8988T (cell line): ENCODE measurements at places on chromosomes 2 and 18.
A peak's percentile ranks its signal among the peaks of the same experiment; 100 is the strongest.

DNA sequence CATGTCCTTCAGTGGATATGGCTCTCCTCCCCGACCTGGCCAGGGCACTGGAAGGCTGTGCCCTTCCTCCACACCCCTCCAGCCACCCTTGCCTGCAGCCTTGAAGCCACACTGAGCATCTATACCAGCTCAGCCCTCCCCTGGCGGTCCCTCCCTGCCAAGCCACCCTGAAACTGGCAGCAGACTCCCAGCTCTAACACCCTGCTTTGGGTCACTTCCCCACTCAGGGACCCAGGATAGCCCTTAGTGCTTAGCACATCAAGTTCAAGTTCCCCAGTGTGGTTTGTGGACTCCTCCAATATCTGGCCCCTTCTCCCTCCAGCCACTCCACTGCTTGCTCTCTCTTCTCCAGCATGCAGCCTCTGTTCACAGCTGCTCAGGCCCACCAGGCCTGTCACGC, 89.4 kb downstream of the TNS1 start:
- no peak for DNase-seq

DNA sequence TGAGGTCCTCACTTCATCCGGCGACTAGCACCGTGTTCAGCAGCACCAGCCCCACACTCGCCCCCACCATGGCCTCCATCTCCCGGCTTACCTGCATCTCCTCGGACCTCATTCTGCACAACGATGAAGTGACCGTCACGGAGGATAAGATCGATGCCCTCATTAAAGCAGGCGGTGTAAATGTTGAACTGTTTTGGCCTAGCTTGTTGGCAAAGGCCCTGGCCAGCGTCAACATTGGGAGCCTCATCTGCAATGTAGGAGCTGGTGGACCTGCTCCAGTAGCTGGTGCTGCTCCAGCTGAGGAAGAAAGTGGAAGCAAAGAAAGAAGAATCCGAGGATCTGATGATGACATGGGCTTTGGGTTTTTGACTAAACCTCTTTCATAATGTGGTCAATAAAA, 70.5 kb upstream of the MYCN start:
- no peak for DNase-seq

DNA sequence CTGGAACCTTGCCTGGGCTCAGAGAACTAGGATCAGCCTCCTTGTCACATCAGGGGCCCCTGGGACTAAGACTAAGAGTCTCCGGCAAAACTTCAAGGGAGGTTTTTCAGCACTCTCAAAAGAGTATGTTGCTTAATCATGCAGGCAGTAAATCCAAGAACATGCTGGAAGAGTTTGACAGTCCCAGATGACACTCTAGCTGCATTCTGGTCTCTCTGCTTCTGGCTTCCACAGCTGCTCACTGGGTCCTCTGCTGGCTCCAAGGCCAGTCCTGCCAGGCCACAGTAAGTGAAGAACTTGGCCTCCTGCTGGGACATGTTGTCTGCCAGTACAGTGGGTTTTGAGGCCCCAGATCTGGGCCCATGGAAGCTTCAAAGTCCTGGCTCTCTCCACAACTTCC, 45.2 kb upstream of the IL1RL1 start:
- no peak for DNase-seq

- no peak for DNase-seq
Measured at GRCh38 chr2:161839926-161840325, 215.7 kb downstream of the SLC4A10 start.

DNA sequence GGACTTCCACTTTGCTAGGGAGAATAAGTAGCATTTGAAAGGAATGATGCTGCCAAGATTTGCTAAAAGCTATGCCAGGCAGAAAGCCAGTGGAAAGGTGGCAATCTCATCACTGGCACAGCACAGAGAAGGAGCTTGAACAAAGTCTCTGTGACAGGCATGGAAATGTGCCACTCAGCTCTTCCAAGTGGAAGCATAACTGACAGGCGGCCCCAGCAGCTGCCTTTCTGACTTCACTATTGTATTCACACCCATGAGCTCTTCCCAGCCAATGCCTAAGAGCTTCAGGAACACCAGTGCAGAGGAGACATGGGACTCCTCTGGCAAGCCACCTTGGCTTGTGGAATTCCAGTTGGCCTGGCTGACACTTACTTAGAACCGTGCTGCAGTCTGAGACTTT, 134.6 kb upstream of the REG3G start:
- DNase-seq, result no peak

- DNase-seq, result no peak
Measured at GRCh38 chr2:226464380-226464779, 335.2 kb downstream of the IRS1 start.

- DNase-seq, result no peak
Measured at GRCh38 chr18:23578891-23579653, 7.2 kb downstream of the NPC1 start.

GRCh38 chr2:33130544-33130943, 183.8 kb downstream of the LTBP1 start:
- DNase-seq, result no peak

GRCh38 chr18:55111271-55111670, 152.0 kb upstream of the CCDC68 start:
- no peak for DNase-seq

DNA sequence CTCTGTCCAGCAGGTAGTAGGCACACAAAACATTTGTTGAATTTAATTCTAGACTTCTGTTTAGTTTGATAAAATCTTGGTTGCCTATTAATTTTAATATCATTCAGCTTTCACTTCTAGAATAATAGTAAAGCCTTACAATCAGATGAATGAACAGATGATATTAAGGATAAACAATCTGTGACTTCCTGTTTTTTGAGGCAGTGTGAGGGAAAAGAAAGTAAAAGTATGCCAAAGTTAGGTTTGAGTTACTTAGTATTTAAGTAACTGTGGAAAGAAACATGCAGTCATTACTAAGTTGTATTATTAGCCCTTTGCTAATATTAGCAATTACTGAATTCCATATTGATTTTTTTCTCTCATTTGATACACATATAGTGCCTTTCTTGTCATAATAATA, 31.5 kb downstream of the EPB41L5 start:
- DNase-seq, result no peak

DNA sequence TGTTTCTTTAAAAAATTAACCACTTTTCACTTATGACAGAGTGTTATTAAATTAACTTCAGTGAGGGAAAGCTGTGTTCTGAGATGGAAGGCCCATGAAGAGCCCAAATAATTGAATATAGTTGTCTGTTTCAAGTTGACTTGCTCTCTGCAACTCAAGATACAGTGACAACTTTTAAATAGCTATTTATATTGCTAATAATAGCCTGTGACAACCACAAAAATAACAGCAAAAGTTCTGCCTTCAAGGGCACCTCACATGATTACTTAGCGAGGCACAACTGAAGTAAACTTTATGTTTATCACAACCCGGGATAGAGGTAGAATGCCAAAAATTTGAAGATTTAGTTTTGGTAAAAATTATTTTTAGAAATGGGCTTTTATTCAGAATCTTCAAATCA, 167.3 kb upstream of the SCN7A start:
- DNase-seq, result no peak

DNA sequence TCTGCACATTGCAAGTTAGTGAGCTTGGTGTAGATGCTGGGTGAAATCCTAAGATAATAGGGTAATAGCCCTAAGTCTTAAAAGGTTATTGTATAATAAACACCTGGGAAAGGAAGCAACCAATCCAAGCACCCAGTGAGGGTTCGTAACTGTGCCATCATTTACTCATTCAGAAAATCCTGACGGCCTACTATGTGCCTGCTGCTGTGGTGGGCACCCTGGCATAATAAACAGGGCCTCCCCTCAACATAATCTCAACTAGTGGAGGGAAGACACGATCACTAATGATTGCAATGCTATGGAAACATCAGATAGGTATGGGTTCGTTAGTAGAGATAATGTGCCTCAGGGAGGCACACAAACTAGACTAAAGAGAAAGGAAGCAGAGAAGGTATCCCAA, 48.9 kb upstream of the CCDC85A start:
- no peak for DNase-seq

DNA sequence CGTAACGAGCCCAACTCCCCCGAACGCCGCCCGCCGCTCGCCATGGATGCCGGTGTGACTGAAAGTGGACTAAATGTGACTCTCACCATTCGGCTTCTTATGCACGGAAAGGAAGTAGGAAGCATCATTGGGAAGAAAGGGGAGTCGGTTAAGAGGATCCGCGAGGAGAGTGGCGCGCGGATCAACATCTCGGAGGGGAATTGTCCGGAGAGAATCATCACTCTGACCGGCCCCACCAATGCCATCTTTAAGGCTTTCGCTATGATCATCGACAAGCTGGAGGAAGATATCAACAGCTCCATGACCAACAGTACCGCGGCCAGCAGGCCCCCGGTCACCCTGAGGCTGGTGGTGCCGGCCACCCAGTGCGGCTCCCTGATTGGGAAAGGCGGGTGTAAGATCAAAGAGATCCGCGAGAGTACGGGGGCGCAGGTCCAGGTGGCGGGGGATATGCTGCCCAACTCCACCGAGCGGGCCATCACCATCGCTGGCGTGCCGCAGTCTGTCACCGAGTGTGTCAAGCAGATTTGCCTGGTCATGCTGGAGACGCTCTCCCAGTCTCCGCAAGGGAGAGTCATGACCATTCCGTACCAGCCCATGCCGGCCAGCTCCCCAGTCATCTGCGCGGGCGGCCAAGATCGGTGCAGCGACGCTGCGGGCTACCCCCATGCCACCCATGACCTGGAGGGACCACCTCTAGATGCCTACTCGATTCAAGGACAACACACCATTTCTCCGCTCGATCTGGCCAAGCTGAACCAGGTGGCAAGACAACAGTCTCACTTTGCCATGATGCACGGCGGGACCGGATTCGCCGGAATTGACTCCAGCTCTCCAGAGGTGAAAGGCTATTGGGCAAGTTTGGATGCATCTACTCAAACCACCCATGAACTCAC, 673 bp downstream of the PCBP1 start:
- DNase-seq, result no peak

GRCh38 chr2:239438368-239438767, 37.5 kb upstream of the HDAC4 start:
- DNase-seq, result no peak

DNA sequence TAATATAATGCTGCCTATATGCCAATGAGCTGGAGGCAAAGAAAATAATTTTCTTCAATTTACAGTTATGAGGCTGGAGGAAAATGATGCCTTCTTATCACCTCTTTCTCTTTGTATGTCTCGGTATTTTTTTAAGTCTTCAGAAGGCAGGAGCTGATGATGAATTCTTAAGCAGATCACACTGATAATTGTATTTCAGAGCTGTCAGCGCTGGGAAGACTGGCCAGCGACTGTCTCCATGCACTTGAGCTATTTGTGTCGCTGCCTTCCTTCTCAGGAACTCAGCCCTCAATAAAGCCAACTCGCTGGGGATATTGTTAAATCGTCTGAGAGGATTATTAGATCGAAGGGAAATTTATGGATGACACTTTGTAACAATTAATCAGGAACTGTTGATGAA, 40.3 kb downstream of the PTGR3 start:
- DNase-seq, result no peak

- DNase-seq, result peak; percentile 42
Measured at GRCh38 chr18:49857708-49858107, 44.4 kb upstream of the ACAA2 start.

DNA sequence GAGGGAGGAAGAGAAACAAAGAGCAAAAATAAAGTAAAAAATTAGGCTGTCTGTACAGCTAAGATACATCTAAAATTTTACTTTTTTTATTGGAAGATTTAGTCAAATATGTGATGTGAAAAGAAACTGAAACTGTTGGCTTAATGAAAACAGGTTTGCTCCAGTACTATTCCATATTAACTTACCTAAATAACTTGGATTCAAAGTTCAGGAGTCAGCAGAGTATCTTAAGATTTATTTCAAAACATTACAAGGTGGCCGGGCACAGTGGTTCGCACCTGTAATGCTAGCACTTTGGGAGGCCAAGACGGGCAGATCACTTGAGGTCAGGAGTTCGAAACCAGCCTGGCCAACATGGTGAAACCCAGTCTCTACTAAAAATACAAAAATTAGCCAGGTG, 197.9 kb downstream of the PDE11A start:
- DNase-seq, result no peak

DNA sequence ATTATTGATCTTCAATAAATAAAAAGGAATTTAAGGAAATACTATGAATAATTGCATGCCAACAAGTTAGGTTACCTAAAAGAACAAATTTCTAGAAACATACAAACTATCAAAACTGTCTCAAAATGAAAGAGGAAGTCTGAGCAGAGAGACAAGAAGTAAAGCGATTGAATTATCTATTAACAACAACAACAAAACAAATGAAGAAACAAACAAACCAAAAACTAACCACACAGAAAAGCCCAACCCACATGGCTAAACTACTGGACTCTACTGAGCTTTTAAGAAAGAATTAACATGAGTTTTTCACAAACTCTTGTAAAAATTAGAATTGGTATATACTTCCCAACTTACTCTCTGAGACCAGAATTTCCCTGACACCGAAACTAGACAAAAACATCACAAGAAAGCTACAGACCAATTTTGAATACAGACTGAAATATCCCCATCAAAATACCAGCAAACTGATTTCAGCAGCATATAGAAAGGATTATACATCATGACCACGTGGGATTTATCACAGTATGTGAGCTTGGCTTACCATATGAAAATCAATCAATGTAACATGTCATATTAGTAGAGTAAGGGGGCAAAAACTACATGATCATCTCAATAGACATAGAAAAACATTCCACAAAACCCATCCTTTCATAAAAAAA, 16.6 kb upstream of the GALNT1 start:
- DNase-seq, result no peak

DNA sequence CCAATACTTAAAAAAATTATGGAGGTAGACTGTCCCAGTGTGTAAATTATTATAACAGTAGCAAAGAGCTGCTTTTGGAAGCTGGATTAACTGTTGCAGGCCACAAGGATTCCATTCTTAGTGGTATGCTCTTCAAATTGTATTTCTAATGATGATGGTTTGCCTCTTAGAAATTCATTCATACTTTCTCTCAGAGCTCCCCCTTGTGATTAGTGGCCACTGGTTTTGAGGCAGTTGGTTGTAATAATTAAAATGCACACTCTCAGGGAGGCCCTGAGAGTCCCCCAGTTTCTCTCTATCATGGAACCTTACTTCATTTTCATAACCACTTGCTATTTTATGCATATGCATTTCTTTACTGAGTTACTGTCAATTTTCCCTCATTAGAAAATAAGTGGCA, 122.5 kb downstream of the PLA2R1 start:
- no peak for DNase-seq

DNA sequence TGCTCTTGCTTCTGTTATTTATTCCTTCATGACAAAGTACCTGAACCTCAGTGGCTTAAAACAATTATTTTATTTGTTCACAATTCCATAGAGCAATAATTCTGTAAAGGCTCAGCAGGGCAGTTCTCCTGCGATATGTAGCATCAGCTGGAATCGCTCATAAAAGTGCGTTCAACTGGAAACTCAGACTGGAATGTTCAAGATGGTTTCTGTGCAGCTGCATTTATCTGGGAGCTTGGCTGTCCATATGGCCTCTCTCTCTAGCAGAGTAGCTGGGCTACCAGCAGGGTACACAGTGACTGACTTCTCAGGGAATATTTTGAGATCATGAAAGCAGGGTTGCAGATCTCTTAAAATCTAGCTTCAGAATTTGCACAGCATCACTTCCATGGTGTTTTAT, 13.5 kb downstream of the CCDC121 start:
- DNase-seq, result no peak
